Heart left ventricle (tissue), 16 donors: ENCODE measurements at places on chromosomes 4 and X.

DNA sequence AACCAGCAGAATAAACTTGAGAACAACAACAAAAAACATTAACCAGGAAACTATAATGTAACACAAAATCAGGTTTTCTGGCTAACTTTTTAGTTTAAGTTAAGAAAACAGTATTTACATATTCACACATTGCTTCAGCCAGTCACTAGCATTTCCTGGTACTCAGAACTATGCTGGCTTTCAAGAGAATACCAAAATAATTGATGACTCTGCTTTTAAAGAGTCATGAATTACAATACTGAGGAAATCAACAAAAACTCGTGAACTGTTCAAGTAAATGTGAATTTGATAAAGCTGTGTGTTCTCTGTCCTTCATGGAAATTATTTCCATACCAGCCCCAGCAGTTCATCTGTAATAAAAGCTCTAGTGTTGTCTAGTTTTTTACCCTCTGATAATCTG lies 27.4 kb downstream of the PRSS12 start:
- DNase-seq: no peak

GRCh38 chrX:144946666-144947065 lies 300.6 kb upstream of the SPANXN1 start:
- DNase-seq: no peak

GRCh38 chr4:153553819-153554170 lies 87.6 kb downstream of the TMEM131L start:
- no peak for DNase-seq

DNA sequence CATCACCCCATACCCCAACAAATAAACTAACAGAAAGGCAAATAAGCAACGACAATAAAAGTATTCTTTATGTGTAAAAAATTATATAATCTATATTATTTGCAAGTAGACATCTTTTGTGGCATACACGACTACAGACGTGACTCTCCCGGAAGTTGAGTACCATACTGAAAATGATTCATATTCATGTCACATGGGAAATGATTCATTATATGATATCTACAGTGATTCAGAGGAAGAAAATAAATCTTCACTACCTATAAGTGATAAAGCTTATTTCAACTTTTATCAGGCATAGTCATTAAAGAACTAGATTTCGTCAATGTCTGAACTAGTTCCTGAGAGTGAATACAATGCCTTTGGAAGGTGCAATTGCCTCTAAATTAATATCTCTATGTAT lies 4.6 kb upstream of the ANTXR2 start:
- no peak for DNase-seq

- no peak for DNase-seq
Measured at GRCh38 chrX:22526339-22526738, 253.6 kb downstream of the CBLL2 start.
